ENCODE measurements at places on chromosomes 11 and 22.

DNA sequence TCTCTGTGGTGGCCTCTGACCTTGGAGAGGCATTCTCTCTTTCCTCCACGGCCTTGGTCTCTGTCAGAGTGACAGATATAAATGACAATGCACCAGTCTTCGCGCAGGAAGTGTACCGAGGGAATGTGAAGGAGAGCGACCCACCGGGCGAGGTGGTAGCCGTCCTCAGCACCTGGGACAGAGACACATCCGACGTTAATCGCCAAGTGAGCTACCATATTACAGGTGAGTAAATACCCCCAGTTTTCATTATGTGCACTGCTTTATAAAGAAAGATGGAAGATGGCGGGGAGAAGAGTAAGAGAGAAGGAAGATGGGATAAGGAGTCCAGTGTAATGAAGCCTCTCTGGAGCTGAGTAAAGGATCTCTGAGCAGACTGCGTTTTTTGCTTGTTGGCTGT, 167.8 kb upstream of the MTNR1B start:
- DNase-seq = no peak

- DNase-seq = no peak
Observed at GRCh38 chr11:12085371-12086251, 24.8 kb upstream of the MICAL2 start.

DNA sequence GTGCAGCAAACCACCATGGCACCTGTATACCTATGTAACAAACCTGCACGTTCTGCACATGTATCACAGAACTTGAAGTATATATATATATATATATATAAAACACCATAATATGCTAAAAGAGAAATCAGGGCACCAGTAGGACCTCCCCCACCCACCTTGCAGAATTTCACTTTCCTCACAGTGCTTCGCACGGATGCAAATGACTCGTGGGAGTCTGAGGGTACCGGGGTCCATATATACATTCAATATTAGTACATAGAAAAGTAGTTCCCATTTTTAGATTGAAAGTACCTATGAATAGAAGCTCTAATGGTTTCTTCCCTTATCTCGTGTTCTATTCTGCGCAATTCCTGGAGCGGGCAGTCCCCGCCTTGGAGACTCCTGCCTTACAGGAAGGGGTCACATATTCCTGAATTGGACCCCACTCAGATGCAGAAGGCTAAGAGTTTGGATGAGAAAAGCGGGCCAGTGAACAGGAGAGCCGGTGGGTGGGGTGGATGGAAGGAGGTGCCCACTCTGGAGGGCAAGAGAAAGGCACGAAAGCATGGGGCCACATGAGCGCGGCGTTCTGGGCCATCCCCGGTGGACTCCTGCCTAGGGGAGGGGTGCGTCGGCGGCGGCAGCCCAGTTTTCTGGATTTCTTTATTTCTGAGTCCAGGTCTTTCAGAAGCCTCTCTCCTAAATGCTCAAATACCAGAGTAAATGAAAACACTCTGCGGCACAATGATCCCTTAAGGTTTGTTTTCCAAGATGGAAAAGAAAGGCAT, 136.3 kb downstream of the ETS1 start:
- DNase-seq = no peak

- no peak for DNase-seq
Observed at GRCh38 chr11:2109541-2110019, 29.6 kb downstream of the IGF2 start.

DNA sequence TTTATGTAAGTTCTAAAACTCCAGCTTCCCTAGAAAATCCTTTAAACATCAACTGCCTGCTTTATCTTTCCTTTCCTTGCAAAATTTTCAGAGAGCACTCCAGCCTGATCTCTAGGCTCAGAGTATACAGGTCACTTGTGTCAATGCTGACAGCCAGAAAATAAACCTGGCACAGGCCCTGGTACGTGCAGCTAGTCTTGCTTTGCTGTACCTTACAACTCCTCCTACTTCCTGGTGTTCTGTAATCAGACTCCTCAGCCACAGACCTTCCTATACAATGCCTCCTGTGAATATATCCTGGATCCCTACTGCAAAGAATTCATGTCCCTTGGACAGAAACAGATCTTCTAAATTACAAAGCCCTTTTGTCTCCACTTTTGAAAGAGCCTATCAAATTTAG, 24.2 kb upstream of the TMEM123 start:
- DNase-seq = no peak

- DNase-seq = no peak
Observed at GRCh38 chr11:86692317-86692716, 19.9 kb upstream of the ME3 start.

GRCh38 chr11:12287374-12288211, 89.8 kb upstream of the PARVA start:
- DNase-seq = no peak

DNA sequence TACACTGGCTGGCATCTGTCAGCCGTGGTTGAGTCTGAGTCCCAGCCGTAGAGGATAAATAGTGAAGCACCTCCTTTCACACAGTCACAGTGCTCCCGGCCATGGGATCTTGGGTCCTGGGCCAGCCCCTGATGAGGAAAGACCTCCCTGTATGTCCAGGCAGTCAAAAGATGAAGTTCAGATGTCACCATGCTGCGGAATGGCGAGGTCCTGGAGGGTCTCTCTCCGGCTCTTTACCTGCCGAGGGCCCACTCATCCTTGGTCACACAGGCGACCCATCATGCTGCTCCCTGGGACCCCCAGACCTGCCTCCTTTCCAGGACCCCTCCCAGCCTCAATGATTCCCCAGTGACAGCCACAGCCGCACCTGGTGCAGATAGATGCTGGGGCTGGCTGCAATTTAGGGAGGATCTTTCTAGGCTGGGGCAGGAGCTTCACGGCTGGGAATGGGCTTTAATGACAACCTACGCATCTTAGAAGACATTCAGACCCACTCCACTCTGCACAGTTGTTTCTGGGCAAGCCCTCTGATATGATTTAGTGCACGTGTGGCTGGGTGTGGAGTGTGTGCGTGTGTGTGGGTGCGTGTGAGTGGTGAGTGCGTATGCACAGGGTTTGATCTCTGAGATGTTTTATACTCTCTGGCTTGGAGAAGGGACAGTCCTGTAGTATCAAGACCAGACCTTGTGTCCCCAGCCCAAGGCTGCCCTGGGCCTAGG, 79.7 kb downstream of the FBLN1 start:
- no peak for DNase-seq

DNA sequence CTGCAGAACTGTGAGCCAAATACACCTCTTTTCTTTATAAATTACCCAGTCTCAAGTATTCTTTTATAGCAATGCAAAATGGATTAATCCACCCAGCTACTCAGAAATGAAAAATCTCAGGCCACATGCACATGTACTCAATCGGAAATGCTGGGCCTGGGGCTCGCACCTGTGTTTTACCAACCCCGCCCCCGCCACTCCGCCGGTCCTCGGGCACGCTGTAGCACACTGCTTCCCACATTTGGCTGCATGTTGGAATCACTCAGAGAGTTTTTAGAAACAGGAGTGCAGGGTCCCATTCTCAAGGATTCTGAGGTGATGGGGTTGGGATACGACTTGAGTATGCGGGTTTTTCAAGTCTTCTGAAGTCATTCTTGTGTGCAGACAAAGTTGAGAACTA, 284.4 kb downstream of the NTM start:
- DNase-seq = no peak

- no peak for DNase-seq
Observed at GRCh38 chr11:38680746-38681145, 2082.7 kb upstream of the RAG2 start.

DNA sequence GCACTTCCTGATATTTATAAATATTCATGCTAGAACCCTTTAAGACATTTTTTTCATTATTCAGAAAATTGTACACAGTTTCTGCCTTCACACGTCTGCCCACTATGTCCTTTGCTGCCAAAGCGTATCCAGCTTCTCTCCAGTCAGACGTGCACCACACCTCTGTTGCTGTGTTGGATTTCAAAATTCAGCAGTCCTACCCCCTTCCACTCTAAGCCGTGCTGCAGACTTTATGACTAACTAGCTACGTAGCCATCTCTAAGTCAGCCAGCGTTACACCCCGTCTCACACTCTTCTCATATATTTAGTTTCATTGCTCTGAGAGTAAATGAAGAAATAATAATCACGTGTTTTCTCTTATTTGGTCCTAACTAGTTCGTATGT, 28.2 kb upstream of the OPCML start:
- DNase-seq = no peak

DNA sequence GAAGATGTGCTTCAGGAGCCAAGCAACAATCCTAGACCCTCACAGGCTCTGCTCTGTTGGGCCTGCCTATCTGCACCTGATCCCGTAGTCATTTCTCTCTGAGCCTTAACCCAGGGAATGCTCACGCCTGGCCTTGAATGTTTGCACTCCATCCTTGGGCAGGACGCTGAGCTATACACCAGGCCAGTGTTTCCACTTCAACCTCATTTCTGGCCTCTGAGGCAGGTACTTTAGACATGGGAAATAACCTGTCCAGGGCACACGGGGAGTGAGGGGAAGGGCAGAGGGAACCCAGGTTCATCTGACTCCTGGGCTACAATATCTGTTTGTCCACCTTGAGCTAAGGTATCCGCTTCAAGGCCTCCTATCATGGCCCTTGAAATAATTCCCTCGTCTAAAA, 9.9 kb downstream of the RSPH14 start:
- DNase-seq = no peak

GRCh38 chr22:20432244-20432686, 5.4 kb downstream of the SCARF2 start:
- no peak for DNase-seq

DNA sequence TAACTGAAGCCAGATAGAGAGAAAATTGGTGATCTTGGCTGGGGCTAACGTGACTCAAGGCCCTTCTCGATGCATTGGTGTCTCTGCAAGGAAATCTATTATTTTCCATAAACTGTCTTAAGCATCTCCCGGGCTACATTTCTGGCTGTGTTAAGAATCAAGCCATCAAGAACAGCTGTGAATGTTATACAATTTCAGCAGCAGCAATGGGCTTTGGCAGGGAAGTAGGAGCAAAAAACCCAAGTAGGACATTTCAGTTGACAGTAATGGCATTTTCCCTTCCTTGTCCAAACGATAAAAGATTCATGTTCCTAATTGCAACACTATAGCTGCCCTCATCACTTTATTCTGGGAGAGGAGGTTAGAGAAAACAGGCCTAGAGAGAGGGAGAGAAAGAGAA, 335.0 kb downstream of the CADM1 start:
- no peak for DNase-seq

- no peak for DNase-seq
Observed at GRCh38 chr11:34490304-34490703, 23.3 kb downstream of the ELF5 start.

DNA sequence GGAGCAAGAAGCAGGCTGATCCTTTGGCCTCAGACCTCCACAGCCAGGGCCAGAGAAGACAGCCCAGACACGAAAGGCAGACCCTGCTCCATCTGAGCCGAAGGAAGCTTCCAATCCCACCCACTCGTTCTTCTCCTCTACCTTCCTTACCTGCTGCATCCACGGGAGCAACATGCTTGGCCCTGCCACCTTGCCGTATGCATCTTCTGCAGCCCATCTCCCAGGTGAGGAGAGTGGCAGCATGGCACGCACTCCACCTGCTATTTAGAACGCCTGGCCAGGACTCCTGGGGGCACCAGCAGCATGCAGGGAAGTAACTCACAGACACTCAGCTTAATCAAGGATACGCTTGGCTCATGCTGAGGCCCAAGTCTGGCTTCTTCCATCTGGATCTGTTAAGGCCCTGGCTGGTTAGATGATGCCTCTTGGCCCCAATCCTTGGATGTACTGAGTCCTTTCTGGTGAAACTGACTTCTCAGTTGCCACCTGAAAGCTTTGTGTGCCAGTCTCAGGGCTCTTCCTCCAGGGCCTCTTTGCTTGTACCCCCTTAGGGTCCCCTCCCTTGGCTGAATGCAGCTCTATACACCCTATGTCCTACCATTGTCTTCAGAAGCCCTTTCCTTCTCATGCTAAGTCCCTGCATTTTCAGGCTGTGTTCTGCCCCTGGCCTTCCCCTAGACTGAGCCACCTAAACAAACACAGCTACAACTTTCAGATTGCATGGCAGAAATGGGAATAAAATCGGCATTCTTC, 604.9 kb downstream of the BUD13 start:
- no peak for DNase-seq

Measured in stimulated activated CD4-positive, alpha-beta T cell treated with anti-CD3 and anti-CD28 coated beads, Interleukin-4, amount 100 ng/mL, for 1 hour (primary cell).